H1 (cell line): ENCODE measurements at places on chromosomes 4 and X. TPM values are rescaled to one million over a fixed set of nuclear protein-coding genes. Genes with fewer than 3 reads are reported as not detected.

Gene MGARP
- polyA plus RNA-seq = 3.9 and 4.5 TPM in 2 replicates

Gene XK
- 0.76 and 0.78 TPM in 2 replicates for polyA plus RNA-seq

Gene DIPK2B
- not detected in 2 replicates for polyA plus RNA-seq

Gene CENPC
- 2.2 and 2.8 TPM in 2 replicates for polyA plus RNA-seq

Gene CD38
- 0.14 and 0.27 TPM in 2 replicates for polyA plus RNA-seq

Gene P2RY8
- polyA plus RNA-seq = 0.15 and 0.19 TPM in 2 replicates

Gene CSN1S1
- polyA plus RNA-seq = not detected in 2 replicates

Gene TIMM8A
- polyA plus RNA-seq = 16.1 and 16.6 TPM in 2 replicates

Gene LEF1
- 3.6 and 5.2 TPM in 2 replicates for polyA plus RNA-seq

Gene ADH7
- not detected in 2 replicates for polyA plus RNA-seq

Gene SLC25A53
- 2.2 and 2.4 TPM in 2 replicates for polyA plus RNA-seq

Gene BCORL1
- 1.4 and 1.9 TPM in 2 replicates for polyA plus RNA-seq

Gene PASD1
- polyA plus RNA-seq = 0.03 TPM in 1 of 2 replicates, not detected in the other

Gene SMIM31
- polyA plus RNA-seq = not detected in 2 replicates

Gene RTL5
- polyA plus RNA-seq = 0.57 and 0.96 TPM in 2 replicates

Gene UGT2B7
- polyA plus RNA-seq = not detected in 2 replicates

Gene GAB1
- 4.9 and 6.8 TPM in 2 replicates for polyA plus RNA-seq

Gene SPATA4
- polyA plus RNA-seq = not detected in 2 replicates

Gene SMIM10L2A
- polyA plus RNA-seq = 7.5 and 10.7 TPM in 2 replicates

Gene MAGEB17
- polyA plus RNA-seq = 0.48 and 0.53 TPM in 2 replicates

Gene EFHC2
- 0.91 and 1.8 TPM in 2 replicates for polyA plus RNA-seq

Gene FAM13A
- polyA plus RNA-seq = 7.1 and 8.7 TPM in 2 replicates

Gene IBSP
- not detected in 2 replicates for polyA plus RNA-seq

Gene TSPAN6
- polyA plus RNA-seq = 41.7 and 67.7 TPM in 2 replicates

Gene CENPE
- 1.1 and 2.1 TPM in 2 replicates for polyA plus RNA-seq

Gene SERPINA7
- polyA plus RNA-seq = not detected in 2 replicates

Gene PRRG1
- 7.4 and 10.5 TPM in 2 replicates for polyA plus RNA-seq

Gene ARSH
- polyA plus RNA-seq = not detected in 2 replicates

Gene IL9R
- 0.14 and 0.35 TPM in 2 replicates for polyA plus RNA-seq

Gene RTL3
- not detected in 2 replicates for polyA plus RNA-seq

Gene MSL3
- polyA plus RNA-seq = 10.5 and 10.6 TPM in 2 replicates

Gene RAB33B
- 4.2 and 4.5 TPM in 2 replicates for polyA plus RNA-seq

Gene AMER1
- 3.2 and 3.3 TPM in 2 replicates for polyA plus RNA-seq

Gene NHS
- polyA plus RNA-seq = 2.2 and 2.5 TPM in 2 replicates

Gene GASK1B
- polyA plus RNA-seq = 0.02 TPM in 1 of 2 replicates, not detected in the other

Gene SYNPO2
- polyA plus RNA-seq = 0.36 and 0.50 TPM in 2 replicates

Gene ZCCHC18
- 4.1 and 8.8 TPM in 2 replicates for polyA plus RNA-seq

Gene SRPX
- polyA plus RNA-seq = 7.2 and 7.6 TPM in 2 replicates

Gene CT45A1
- polyA plus RNA-seq = not detected in 2 replicates

Gene NHSL2
- polyA plus RNA-seq = 3.7 and 4.0 TPM in 2 replicates

Gene TNIP3
- polyA plus RNA-seq = not detected in 2 replicates

Gene IL1RAPL1
- polyA plus RNA-seq = 0.11 and 0.13 TPM in 2 replicates

Gene DMRTC1
- polyA plus RNA-seq = not detected in 2 replicates

Gene GAGE2A
- not detected in 2 replicates for polyA plus RNA-seq

Gene JAKMIP1
- polyA plus RNA-seq = 2.5 and 2.7 TPM in 2 replicates

Gene MGAT4D
- polyA plus RNA-seq = not detected in 2 replicates

Gene MUC7
- polyA plus RNA-seq = not detected in 2 replicates

Gene TMSB15C
- 0.94 and 1.5 TPM in 2 replicates for polyA plus RNA-seq

Gene XAGE1A
- polyA plus RNA-seq = not detected in 2 replicates

Gene PLRG1
- polyA plus RNA-seq = 37.4 and 63.5 TPM in 2 replicates

Gene IL2RG
- not detected in 2 replicates for polyA plus RNA-seq

Gene DSPP
- not detected in 2 replicates for polyA plus RNA-seq
